ENCODE measurements at places on chromosomes 3 and 15.

DNA sequence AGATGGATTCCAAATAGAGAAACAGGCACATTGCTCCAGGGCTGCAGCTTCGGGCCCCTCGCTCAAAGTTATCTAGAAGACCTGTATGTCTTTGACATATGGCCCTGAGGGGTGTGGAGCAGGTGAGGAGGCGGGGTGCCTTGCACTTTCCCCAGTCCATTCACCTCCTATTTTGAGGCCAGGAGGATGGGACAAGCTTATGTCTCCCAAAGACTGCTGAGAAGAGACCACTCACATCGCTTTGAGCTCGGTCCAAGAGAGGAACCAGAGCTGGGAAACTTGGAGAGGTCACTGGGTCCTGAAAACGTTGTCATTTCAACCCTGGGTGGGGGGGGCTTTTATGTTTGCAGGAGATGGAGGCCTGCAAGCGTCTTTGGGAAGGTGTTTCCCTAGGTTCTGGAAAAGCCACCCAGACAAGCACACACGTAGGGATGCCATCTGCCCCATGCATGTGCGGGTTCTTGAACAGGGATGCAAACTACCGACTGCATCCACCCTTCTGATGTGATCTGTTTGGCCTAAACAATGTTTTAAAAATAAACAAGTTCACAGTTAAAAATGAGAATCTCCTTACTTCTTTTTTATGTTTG lies 33.7 kb upstream of the SYNM start:
- no peak for DNase-seq

- no peak for DNase-seq
These were observed 1.4 kb upstream of the ROBO1 start for GRCh38 chr3:79769229-79769628.

DNA sequence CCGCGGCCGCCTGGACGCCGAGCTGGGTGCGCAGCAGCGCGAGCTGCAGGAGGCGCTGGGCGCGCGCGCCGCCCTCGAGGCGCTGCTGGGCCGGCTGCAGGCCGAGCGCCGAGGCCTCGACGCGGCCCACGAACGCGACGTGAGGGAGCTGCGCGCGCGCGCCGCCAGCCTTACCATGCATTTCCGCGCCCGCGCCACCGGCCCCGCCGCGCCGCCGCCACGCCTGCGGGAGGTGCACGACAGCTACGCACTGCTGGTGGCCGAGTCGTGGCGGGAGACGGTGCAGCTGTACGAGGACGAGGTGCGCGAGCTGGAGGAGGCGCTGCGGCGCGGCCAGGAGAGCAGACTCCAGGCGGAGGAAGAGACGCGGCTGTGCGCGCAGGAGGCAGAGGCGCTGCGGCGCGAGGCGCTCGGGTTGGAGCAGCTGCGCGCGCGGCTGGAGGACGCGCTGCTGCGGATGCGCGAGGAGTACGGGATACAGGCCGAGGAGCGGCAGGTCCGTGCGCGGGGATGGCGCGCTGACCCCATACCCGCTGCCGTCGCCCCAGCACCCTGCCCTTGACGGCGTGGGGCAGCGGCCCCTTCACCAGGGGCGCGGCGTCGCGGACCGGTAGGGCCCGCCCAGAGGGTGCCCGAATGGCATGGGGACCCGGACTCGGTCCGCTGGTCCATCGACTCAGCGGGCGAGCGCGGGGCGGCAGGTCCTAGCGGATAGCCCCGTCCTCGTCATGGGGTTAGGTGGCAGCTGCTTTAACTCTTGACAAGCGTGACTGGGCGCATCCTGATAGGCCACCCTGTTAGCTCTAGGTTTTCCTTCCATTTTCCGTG lies 848 bp downstream of the SYNM start:
- no peak for DNase-seq

DNA sequence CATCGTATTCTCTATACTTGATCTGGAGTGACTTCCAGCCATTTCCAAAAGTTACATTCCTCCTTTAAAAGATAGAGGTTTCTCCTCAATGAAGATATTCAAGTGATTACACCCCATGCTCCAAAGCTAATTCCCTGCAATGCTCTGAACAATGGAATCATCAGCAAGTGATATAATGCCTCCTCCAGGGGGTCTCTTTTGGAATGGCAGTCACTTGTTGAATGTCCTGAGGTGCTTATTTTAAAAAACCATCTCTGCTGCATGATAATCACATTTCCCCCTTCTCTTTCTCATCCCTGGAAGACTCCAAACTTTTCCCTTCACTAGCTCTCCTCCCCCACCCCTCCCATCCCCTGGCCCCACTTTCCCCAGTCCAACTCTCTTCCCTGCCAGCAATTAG lies 2.6 kb downstream of the LHFPL4 start:
- DNase-seq = no peak

GRCh38 chr3:145864336-145864735 lies 296.6 kb downstream of the PLOD2 start:
- DNase-seq = no peak

GRCh38 chr3:188729422-188729821 lies 442.3 kb upstream of the TPRG1 start:
- DNase-seq = no peak
